HuH-7.5 (cell line): ENCODE measurements at places on chromosomes 12 and 14.

DNA sequence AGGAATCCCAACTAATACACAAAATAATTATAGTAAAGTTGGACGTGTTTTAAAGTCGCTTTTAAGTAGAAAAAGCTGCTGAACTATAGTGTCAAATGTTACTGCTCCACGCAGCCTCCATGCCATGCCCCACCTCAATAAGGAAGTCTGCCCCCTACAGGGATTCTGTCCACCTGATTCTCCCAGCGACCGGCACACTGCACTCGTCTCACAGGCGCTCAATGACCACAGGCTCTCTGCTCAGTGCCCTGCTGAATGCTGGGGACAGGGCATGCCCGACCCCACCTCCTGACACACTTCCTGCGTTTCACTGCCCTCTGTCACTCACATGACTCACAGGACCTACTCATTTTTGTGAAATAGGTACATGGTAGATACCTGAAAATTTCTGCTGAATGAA, 48.9 kb downstream of the BDKRB1 start:
- DNase-seq: no peak

DNA sequence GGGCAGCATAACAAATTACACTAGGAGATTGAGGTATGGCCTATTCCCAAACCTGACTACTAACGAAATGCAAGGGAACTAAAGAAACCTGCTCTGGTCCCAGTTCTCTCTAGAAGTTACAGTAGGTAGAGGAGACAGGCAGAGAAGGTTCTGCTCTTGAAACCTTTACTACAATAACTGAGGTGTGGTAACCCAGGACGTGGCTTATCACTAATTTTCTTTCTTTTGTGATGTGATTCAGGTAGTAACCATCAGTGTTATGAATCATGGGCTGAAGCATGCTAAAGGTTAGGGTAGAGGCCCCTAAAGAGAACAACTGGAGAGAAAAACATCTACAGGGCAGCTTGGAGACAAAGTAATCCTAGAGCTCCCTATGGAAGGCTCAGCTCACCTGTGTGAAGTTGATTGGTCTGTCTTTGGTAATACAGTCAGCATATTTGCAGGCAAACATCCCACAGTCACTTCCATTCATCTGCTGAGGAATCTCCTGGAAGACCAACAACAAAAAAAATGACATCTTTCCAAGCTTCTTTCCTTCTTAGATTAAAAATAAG, 41.8 kb upstream of the COL2A1 start:
- no peak for DNase-seq

DNA sequence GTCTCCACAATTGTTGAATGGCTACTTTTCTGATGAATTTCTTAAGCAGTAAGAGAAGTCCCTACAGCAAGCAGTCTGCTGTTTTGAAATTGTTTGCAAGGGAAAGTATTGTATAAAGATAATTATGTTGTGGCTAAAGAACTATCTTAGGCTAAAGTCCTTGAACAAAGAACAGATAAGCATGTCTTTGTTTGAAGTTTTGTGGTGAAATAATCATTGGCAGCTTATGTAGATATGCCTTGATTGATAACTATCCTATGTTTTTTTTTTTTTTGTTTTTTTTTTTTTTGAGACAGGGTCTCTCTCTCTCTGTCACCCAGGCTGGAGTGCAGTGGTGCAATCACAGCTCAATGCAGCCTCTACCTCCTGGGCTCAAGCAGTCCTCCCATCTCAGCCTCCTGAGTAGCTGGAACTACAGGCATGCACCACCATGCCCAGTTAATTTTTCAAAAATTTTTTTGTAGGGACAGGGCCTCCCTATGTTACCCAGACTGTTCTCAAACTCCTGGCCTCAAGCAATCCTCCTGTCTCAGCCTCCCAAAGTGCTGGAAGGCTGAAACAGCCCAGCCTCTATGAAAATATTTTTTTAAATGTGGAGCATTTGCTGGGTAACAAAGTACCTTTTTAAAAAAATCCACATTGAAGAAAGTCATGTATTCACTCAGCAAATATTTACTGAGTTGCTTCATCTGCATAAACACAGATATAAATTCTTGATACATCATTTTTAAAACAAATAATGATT, 80.8 kb downstream of the LLPH start:
- no peak for DNase-seq

- DNase-seq: no peak
Measured at GRCh38 chr12:104063712-104064030, 660 bp upstream of the HCFC2 start.

DNA sequence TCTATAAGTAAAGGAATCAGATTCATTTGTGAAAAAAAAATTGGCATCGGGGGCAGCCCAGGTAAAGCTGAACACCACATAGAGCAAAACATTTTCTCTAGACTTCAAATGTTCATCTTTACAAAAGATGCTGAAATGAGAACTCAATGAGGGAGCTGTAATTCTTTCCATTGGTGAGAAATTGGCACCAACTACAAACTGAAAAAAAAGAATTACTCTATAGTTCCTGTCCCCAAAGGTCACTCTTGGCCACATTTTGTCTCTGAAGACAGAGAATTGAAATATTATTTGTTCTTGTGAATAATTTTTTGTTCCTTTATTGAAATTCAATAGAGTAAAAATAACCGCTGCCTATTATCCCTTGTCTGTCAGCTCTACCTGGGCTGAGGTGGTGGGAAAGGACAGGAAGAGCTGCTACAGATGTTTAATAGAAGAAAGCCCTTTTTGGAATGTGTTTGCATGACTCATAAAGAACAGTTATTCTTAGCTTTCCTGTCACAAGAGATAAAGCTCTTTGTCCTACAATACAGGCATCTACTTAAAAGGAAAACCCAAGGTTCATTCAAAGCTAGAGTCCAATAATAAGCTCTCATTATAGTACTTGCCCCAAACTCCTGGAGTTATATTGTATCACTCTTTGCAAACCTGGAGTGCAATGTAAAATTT, 380.1 kb upstream of the KITLG start:
- DNase-seq: no peak

DNA sequence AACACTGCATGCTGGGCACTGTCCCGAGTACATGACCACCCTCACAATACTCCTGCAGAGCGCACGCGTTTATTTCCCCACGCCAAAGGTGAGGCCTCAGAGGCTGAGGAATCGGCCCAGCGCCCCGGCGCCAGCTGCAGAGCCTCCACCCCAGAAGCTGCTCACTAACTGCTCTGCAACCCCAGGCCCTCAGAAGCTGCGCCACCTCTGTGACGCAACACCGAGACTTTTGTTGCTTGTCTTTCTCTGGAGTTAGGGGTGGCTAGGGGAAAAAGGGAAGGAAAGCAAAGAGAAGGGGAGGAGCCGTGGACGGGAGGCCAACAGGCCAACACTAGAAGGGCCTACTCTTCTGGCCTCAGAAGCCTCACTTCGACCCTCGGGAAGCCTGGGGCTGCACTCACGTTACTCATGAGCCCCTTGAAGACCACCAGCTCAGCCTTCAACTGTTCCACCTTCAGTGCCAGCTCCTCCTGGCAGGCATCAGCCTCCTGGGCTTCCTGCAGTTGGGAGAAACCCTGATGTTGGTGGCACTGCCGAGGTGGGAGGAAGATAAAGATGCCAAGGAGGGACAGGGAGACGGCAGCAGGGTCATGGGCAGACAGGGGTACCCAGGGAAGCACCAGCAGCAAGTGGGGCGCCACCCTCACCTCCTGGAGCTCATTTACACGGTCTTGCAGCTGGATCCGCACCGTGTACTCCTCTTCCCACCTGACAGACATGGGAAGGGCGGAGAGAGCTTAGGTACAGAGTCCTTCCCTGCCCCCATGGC, 5.4 kb downstream of the IFFO1 start:
- no peak for DNase-seq

DNA sequence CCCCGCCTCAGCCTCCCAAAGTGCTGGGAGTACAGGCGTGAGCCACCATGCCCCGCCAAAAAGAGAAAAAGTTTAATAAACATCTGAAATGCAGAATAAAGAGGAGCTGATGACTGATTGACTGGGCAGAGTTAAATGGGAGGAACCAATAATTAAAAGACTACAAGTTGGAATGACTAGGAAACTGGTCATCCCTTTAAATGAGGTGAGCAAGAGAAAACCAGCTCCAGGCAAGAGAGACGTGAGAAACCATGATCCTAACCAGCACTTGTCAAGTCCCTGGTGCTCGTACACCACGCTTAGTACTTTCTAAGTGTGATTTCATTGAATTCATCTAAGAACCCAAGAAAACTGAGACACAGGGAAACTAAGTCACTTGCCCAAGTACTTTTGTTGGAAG, 47.9 kb downstream of the MAP1LC3B2 start:
- DNase-seq: no peak

GRCh38 chr14:77151918-77152588, 10.5 kb upstream of the ZDHHC22 start:
- peak; percentile 32 for DNase-seq

DNA sequence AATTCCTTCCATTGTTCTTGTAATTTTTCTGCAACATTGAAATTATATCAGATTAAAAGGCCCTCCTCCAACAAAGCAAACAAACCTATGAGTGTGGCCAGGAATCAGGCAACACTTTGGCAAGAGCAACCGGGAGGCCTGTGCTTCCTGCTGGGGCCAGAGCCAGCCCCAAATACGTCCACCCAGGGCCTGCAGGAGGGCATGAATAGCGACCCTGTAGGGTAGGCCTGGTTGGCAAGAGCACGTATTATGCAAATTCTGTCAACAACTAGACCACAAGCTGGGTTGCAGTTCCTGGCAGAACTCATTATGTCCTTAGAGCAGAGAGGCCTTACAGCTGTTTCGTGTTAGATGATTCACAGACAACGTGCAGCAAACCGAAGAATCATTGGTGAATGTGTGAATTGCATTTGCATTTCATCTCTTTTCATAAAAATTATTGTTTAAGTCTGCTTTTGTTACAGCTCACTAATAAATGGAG, 26.9 kb upstream of the LGALS3 start:
- no peak for DNase-seq

DNA sequence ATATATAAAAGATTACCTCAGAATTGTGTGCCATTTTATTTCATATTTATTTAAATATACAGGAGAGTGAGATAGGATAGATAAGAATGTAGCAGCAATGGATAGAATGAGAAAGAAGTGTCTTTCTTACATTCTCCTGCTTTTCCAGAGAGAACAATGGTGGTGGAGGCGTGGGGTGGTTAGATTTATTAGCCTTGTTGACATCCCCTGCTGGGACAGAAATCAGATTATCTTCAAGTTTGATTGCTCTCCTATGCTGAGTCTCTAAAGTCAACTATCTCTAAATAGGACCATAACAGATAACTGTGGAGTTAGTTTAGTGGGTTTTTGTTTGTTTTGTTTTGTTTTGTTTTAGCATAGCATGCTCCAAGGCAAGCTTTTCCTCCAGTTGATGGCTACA, 397.6 kb downstream of the LRFN5 start:
- DNase-seq: no peak

DNA sequence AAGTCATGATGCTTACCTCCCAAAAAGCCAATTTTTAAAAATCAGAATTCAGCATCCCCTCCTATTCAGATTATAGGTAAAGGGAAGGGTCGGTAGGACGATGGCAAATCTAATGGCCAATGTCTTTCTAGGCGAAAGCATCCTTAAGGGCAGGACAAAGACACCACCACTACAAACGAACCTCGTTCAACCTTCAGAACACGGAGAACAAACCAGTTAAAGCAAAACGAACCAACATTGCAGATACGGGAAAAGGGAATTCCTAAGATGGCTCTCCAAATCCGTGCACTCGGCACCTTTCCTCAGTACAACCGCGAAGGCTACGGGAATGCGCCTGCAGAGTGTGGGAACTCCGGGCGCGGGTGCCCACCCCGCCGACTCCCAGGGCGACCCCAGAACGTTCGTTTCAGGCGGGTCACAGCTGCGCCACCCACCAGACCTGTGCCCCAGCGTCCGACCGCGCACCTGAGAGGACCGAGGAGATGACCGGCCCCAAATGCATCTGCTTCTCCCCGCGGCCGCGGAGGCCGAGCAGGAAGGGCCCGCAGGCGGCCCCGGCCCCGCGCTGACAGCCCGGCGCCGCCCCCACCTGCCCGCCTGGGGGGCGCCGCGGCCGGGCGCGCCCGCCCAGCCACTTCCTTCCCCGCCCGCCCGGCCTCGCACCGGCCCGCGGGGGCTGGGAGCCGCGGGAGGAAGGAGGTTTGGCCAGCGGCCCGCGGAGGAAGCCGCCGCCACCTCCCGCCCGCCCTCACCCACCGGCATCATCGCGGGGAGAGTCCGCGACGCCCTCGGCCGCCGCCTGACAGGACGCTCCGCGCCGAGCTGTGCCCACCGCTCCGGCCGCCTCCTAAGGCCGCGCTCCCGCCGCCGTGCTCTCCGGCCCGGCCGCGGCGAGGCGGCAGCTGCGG, 578 bp downstream of the PPP1R13B start:
- DNase-seq: no peak

DNA sequence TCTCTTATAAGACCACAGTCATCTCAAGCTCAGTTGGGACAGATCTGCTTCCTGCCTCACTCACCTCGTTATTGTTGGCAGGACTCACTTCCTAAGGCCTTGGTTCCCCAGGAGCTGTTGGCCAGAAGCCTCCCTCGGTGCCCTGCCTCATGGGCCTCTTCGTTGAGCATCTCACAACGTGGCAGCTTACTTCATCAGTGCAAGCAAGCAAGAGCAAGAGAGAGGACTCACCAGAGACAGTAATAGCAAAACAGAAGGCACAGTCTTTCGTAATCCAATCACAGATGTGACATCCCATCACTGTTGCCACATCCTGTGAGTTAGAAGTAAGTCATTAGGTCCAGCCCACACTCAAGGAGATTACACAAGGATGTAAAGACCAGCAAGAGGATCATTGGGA, 5.1 kb upstream of the NUMB start:
- no peak for DNase-seq

DNA sequence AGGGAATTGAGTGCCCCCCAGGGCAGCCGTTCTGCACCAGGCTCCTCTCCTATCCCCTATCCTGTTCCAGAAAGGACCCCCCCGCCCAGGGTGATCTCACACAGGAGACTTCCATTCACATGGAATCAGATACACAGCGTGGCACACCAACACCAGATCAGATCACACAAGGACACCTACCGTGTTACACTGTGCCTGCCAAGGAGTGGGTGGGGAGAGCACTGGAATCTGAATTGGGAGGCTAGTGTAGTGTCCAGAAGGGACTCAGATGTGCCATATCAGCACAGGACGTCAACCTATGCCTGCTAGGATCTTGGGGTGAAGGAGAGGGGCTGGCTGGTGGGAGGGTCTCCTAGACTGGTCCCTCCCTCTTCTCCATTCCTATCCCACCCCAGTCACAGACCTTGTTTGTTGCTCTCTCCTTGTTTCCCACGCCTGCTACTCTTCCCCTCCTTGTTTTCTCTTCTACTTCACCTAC, 2.3 kb downstream of the PTMS start:
- DNase-seq: peak; percentile 42

- DNase-seq: peak; percentile 34
Measured at GRCh38 chr12:107917912-107918800, 143.7 kb downstream of the ASCL4 start.

GRCh38 chr12:130709971-130710732, 5.9 kb downstream of the RIMBP2 start:
- no peak for DNase-seq

DNA sequence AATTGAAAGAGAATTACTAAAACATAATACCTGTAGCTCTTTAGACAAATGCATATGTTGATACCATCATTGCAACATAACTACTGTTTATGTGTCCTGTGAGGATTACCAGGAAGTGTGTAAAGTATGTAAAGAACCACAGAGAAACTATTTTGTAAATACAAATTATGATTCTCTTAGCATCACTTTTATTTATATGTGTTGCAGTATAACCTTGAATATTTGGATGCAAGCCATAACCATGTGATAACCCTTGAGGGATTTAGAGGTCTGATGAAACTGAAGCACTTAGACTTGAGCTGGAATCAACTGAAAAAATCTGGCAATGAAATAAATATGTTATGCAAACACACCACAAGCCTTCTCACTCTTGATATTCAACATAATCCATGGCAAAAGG, 77.5 kb downstream of the LRRC9 start:
- DNase-seq: no peak

GRCh38 chr12:96698965-96699364, 208.1 kb upstream of the NEDD1 start:
- no peak for DNase-seq
